ENCODE measurements at places on chromosomes 7 and 10.

- H3K27me3 ChIP-seq: no peaks in the 10 kb centered on the region
- H3K36me3 ChIP-seq: no peaks in the 10 kb centered on the region
- no peak for DNase-seq
- H3K27ac ChIP-seq: no peak overlapping the region
- H3K4me1 ChIP-seq: peaks cover 5% of the 10 kb centered on the region
These were observed 5.8 kb upstream of the ESYT2 start for GRCh38 chr7:158834878-158835784.

DNA sequence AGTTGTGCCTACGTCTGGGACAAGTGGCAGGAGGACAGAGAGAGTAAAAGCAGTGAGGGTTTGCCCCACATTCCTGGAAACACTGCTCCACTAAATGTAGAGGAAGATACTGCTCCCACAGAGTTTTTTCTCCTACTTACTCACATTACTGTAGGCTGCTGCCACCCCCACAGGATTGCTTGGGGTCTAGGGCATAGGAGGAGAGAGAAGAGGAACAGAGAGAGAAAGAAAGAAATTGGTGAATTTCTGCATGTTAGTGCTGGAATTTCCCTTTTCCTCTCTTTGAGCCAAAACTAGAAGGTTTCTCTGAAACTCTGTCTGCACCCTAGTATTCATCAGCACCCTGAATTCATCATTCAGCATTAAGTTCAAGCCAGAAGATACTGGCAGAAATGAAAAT, 397.9 kb downstream of the INHBA start:
- H3K36me3 ChIP-seq: no peaks in the 10 kb centered on the region

DNA sequence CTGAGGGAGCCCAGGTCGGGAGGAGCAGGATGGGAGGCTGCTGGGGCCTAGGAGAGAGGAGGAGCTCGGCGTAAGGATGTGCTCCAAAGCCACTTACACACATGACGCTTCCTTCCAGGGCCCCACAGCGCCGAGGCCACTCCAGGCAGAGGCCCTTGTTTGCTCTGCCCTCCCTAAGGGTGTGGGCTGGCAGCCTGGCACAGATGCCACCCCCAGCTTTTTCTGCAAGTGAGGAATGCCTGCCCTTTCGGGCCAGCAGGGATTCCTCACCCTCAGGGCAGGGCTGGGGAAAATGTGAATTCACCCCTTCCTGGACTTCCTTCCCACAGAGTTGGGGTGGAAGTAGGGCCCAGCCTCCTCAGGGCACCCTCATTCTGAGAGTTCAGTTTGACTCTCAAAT, 5.6 kb upstream of the AQP1 start:
- no peak overlapping the region for H3K4me3 ChIP-seq
- H3K27me3 ChIP-seq: no peaks in the 10 kb centered on the region
- H3K4me1 ChIP-seq: no peaks in the 10 kb centered on the region

DNA sequence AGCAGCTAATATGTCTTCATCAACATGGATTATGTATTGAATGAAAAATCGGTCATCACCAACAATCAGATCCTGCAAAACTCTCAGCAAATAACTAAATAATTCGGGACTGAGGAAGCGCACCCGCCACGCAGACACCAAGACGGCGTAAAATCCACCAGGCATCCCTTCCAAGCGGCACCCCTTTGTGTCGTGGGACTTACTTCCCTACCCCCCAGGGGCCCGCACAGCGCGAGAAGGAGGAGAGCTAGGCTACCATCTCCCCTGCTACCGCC, 721 bp downstream of the ARL3 start:
- H3K4me1 ChIP-seq: peaks cover 34% of the 10 kb centered on the region
- peak overlapping the region; percentile 74 for H3K4me3 ChIP-seq
- DNase-seq: no peak
- peaks cover 3% of the 10 kb centered on the region for H3K36me3 ChIP-seq

- H3K27ac ChIP-seq: no peak overlapping the region
- H3K4me1 ChIP-seq: no peaks in the 10 kb centered on the region
- no peak for DNase-seq
- H3K36me3 ChIP-seq: no peaks in the 10 kb centered on the region
- H3K27me3 ChIP-seq: no peaks in the 10 kb centered on the region
- H3K4me3 ChIP-seq: no peak overlapping the region
These were observed 150.6 kb downstream of the CDH23 start for GRCh38 chr10:71547312-71547711.

- no peak for DNase-seq
- no peak overlapping the region for H3K27ac ChIP-seq
- H3K27me3 ChIP-seq: no peaks in the 10 kb centered on the region
- no peaks in the 10 kb centered on the region for H3K4me1 ChIP-seq
These were observed 60.3 kb downstream of the MINPP1 start for GRCh38 chr10:87565010-87565409.
